G401 (cell line): ENCODE measurements at places on chromosomes 7 and 10.

- DNase-seq, result no peak
Observed at GRCh38 chr7:21028599-21028998, 241.9 kb upstream of the SP8 start.

- no peak for DNase-seq
Observed at GRCh38 chr7:49643321-49643720, 130.1 kb upstream of the VWC2 start.

DNA sequence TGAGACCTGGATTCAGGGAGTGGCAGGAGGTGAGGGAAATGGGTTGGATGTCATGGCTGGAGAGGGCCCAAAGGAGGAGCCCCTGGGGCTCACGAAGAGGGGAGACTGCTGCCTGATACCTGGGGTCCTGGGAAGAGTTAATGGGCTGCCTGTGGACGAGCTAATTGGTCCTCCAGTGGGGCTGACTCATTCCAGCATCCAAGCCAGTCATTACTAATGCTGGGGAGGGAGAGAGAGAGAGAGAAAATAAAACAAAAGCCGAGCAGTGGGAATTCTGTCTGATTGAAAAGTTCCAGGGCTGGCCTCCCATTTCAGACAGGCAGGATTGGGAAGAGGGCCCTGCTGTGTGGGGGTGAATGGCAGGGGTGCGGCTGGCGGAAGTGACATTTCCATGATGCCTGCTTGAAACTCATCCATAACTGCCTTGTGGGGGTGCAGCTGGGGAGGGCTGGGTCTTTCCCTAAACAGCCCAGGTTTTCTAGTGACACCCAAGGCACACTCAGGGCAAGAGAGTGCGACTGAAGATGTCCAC is 297.8 kb downstream of the RPS24 start:
- peak; percentile 17 for DNase-seq

DNA sequence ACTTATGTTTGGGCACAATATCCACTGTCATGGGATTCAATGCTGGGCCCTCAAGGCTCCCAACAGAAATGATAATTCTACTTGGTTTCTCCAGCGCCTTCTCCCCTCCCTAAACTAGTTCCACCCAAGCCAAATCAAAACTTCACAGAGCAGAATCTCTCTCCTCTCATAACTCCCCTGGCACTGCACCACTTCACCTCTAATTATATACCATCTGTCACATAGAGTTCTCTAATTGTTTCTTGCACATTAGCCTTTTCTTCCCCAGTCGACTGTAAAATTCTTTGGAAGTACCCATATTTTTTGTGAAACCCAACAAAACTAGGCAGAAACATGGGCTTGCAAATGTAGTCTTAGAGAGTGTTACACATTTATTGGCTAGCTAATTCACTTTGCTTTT is 8.1 kb downstream of the SGMS1 start:
- peak; percentile 27 for DNase-seq
